Endothelial cell (in vitro differentiated cells): ENCODE measurements at places on chromosomes 4 and X. TPM values are rescaled to one million over a fixed set of nuclear protein-coding genes. Genes with fewer than 3 reads are reported as not detected.
A peak's percentile ranks its signal among the peaks of the same experiment; 100 is the strongest.

DNA sequence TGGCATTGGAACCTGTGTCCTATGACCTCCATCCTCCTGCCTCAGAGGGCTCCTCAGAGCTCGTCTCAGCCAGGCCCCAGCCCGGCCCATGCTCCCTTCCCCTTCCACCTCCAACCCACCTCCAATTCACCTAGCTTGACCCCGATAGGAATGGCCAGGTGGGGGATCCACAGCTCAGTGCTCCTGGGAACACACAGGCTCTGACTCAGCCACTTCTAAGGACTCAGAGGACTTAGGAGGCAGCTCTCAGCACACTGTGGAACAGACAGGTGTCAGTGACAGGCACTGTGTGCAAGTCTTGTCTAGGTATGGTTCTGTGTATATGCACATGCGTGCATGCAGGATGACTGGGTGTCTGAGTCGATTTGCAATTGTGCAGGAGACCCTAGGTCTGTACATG, 44.8 kb downstream of the PJA1 start:
- no peaks in the 10 kb centered on the region for H3K36me3 ChIP-seq
- H3K27me3 ChIP-seq: no peaks in the 10 kb centered on the region
- H3K4me3 ChIP-seq: no peak overlapping the region
- DNase-seq: no peak
- no peaks in the 10 kb centered on the region for H3K4me1 ChIP-seq

GRCh38 chr4:147828331-147828905, 96.5 kb downstream of the ARHGAP10 start:
- peaks cover 14% of the 10 kb centered on the region for H3K4me1 ChIP-seq
- H3K27ac ChIP-seq: peak overlapping the region; percentile 4
- DNase-seq: no peak
- no peak overlapping the region for H3K4me3 ChIP-seq

DNA sequence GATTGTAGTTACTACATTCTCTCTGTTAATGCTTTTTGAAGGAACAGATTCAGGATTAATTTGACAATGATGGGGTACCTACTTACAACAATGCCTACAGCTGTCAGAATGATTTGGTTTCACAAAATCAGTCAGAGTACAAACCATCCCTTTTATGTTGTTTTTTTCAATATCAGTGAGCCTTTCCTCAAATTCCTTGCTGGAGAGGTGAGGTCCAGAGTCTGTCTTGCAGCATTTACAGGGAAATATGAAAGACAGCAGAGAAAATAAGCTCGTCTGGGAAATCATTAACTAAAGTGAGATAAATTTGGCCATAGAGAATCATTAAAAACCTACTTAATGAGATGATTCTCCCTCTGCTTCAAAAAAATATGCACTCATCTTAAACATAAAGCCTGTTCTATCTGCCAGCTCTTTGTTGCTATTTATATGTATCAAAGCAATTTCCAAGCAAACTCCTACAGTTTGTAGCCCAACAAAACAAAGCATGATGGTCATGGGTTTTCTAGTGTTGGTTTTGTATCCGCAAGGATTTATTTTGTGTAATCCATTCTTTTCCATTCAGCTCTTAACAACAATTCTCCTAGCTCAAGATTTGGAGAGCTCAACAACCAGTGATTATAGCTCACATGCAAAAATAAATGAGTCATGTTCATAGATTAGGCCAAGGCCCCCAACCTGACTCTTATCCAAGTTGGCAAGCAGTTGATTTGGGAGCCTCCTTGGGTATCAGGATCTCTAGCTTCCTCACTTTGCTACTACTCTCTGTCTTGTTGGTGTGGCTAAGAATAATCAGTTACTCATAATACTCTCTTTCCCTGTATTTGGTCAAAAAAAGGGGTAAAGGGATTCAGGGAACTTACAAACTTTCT, 222.6 kb downstream of the ENOX2 start:
- peaks cover 3% of the 10 kb centered on the region for H3K36me3 ChIP-seq
- no peak overlapping the region for H3K4me3 ChIP-seq
- no peak for DNase-seq
- no peak overlapping the region for H3K27ac ChIP-seq
- no peaks in the 10 kb centered on the region for H3K27me3 ChIP-seq

DNA sequence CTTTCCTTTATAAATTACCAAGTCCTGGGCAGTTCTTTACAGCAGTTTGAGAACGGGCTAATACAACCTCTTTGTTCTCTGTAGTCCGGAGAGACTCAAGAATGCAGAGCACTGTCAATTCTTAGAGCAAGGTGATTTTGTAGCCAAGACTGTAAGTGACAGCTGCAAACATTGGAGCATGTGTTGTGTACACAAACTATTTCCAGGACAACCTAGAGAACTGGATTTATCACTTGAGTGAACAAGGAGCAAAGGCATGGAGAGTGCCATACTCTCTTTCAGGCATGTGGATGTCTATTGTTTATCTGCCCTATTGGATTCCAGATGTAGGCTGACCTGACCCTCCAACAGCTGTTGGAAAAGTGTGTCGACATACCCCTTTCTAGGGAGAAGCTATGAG, 153.9 kb downstream of the SPANXN3 start:
- no peaks in the 10 kb centered on the region for H3K36me3 ChIP-seq
- no peaks in the 10 kb centered on the region for H3K27me3 ChIP-seq
- no peaks in the 10 kb centered on the region for H3K4me1 ChIP-seq
- H3K4me3 ChIP-seq: no peak overlapping the region
- no peak for DNase-seq

Gene DIPK2B
- 286 TPM for total RNA-seq

Gene GIMD1
- total RNA-seq: not detected

Gene SLC26A1
- not detected for total RNA-seq

Gene KLHL4
- 80.9 TPM for total RNA-seq
